ENCODE measurements at places on chromosomes 6 and 20.

- no peak for DNase-seq
Observed at GRCh38 chr20:36063916-36064657, 90.5 kb upstream of the EPB41L1 start.

GRCh38 chr6:109237077-109237985 is 142.0 kb downstream of the CEP57L1 start:
- DNase-seq: no peak

DNA sequence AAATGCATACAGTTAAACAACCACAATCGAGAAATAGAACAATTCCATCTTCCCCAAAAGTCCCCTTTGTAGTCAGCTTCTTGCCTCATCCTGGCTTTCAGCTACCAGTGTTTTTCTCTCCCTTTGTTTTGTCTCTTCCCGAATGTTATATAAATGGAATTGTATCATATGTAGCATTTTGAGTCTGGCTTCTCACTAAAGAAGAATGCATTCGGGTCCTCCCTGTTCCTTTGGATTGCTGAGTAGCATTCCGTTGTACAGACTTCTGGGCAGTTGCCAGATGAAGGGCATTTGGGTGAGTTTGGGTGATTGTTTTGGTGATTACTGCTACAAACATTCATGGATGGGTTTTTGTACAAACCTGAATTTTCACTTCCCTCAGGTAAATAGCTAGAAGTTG is 27.8 kb downstream of the PRPH2 start:
- no peak for DNase-seq

GRCh38 chr20:35883336-35883777 is 70.9 kb downstream of the SCAND1 start:
- no peak for DNase-seq

GRCh38 chr6:43491750-43492661 is 14.6 kb downstream of the TJAP1 start:
- no peak for DNase-seq

GRCh38 chr6:68008445-68008844 is 626.6 kb upstream of the ADGRB3 start:
- no peak for DNase-seq

DNA sequence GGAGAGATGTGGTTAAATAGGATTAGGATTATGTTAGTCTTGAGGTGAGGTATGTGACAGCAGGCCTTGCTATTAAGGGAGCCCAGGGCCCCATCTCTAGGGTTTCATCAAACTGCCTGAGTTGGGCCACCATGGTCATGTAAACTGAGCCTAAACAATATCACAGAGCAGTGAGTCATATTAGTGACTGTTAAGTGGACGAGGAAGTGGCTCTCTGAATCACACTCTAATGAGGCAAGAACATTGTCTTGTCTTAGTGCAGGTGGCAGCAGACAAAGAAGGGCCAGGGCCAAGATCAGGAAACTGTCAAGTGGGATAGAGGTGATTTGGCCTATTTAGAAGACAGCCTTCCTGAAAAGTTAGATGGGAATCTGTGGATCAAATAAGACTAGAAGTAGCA is 23.1 kb downstream of the ENPP3 start:
- DNase-seq: no peak

DNA sequence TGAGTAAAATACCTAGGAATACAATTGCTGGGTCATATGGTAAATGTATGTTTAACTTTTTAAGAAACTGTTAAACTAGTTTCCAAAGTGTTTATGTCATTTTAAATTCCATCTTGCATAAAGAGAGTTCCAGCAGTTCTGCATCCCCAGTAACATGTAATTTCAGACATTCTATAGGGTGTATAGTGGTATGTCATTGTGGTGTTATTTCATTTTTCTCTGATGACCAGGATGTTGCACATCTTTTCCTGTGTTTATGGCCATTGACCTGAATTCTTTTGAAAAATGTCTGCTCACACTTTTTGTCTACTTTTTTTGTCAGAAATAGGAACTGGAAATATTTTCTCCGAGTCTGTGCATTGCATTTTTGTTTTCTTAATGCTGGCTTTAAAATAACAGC is 128.9 kb downstream of the TMEM200A start:
- no peak for DNase-seq

DNA sequence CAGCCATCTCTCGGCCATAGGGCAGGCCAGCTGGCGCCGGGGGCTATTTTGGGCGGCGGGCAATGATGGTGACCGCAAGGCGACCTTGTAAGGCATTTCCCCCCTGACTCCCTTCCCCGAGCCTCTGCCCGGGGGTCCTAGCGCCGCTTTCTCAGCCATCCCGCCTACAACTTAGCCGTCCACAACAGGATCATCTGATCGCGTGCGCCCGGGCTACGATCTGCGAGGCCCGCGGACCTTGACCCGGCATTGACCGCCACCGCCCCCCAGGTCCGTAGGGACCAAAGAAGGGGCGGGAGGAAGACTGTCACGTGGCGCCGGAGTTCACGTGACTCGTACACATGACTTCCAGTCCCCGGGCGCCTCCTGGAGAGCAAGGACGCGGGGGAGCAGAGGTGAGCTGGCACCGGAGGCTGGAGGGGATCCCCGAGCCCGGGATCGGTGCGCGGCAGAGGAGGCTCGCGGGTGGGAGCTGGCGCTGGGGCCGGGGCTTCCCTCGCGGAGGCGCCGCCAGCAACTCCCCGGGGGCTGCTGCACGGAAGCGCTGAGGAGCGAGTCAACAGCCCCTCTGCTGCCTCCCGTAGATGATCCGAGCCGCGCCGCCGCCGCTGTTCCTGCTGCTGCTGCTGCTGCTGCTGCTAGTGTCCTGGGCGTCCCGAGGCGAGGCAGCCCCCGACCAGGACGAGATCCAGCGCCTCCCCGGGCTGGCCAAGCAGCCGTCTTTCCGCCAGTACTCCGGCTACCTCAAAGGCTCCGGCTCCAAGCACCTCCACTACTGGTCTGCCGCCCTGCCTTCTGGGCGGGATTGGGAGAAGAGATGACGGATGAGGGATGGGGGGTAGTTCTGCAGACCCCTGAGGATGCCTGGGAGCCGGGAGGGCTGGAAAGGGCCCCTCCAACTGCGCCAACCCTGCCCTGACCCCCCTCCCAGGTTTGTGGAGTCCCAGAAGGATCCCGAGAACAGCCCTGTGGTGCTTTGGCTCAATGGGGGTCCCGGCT is at the start of the genes CTSA and NEURL2:
Gene CTSA (plus strand): TSS at position 351 of the 999 bp plus-strand sequence. CDS start 234 bp downstream, at position 585.
Gene NEURL2 (minus strand): TSS at position 224 of the 999 bp plus-strand sequence. CDS start 217 bp downstream, at position 7.
- peak; percentile 81 for DNase-seq

- DNase-seq: no peak
Observed at GRCh38 chr20:62505337-62506045, 29.7 kb upstream of the GATA5 start.

DNA sequence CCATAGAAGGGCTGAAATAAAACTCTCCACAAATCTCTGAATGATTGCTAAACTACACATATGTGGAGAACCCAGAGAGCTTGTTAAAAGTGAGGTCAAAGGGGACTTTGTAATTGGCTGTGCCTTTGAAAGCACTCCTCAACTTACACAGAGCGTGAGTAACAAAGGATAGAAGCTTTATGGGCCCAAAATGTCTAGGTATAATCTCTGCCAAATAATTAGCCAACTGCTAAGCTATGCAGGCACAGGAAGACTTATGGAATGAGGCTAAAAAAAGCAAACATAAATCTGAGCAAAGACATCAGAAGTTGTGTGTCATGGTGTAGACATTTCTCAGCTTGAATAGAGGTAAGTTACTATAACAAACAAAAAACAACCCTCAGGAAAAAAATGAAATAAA is 23.3 kb upstream of the UST start:
- no peak for DNase-seq

GRCh38 chr6:21426841-21427490 is 166.6 kb upstream of the SOX4 start:
- no peak for DNase-seq

- DNase-seq: no peak
Observed at GRCh38 chr6:143594647-143595046, 83.1 kb upstream of the PHACTR2 start.

DNA sequence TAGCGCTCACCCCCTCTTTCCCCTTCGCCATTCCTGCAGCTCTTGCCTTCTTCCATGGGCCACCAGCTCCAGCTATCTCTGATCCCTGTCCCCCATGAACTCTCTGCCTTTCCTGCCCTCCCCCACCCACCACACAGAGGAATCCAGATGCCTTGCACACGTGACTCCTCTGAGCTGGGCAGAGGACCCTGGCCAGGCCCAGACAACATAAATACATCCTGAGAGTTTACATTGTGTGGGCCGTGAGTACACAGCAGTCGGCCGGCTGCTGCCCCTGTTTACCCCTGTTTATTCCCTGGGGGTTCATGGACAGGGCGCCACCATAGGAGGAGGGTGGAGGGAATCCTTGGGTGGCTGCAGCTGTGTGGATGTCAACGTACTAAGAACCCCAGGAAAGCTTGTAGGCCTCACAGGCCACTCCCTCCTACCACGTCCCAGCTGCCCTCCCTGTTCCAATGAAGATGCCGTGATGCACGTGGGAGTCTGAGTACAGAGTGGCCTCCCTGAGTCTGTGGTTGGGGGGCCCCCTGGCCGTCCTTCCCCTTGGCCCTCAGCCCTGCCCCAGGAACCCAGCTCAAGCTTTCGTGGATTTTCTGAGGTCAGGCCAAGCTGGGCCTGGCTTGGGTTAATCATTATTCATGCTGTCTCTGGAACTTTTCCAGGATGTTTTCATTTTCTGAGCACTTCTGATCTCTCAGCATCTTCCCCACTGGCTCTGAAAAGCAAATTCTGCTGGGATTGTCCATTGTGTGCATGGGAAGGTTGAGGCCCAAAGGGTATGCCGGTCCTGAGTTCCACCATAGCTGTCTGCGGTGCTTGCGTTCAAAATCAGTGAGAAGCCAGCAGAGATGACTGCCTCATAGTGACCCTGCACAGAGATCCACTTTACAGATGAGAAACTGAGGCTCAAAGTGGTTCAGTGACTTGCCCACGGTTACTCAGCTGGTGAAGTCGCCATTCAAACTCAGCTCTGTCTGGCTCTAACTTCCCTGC is 136.3 kb downstream of the MRPL14 start:
- no peak for DNase-seq

GRCh38 chr6:105458551-105458950 is 55.7 kb upstream of the PREP start:
- peak; percentile 45 for DNase-seq

DNA sequence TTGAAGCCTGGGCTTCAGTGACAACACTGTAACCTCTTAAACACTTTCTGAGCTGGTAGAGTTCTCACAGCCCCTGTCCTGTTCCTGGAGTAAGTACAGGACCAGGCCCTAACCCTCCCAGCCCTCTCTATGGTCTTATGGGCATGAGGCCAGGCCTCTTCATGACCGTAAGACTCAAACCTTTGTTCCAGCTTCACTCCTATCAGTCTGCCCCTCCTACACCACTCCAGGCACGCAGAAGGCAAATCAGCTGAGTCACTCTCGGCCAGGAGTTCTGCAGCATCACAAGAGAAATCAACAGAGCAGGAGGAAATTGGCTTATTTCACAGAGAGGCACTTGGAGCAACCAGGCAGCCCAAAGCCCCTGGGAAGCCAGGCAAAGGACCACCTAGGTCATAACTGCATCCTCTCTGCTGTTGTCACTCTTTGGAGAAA is 25.3 kb upstream of the CHD6 start:
- DNase-seq: no peak

DNA sequence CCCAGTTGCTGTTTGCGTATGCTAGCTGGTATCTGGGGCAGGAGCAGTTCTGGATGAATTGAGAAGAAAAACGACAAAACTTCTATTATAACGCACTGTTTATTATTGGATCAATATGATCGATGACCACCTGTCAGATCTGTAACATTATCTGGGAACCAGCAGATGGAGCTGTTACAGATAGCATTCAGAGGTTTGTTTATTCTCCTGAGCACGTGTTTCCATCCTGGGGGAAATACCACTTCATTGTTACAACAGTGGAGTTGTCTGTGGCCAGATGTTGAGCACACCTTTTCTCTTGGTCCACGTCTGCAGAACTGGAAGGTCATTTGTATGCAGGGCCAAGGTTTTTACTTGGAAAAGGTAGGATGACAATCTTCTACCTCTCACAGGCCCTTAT is 16.0 kb upstream of the NKX2-2 start:
- DNase-seq: no peak

DNA sequence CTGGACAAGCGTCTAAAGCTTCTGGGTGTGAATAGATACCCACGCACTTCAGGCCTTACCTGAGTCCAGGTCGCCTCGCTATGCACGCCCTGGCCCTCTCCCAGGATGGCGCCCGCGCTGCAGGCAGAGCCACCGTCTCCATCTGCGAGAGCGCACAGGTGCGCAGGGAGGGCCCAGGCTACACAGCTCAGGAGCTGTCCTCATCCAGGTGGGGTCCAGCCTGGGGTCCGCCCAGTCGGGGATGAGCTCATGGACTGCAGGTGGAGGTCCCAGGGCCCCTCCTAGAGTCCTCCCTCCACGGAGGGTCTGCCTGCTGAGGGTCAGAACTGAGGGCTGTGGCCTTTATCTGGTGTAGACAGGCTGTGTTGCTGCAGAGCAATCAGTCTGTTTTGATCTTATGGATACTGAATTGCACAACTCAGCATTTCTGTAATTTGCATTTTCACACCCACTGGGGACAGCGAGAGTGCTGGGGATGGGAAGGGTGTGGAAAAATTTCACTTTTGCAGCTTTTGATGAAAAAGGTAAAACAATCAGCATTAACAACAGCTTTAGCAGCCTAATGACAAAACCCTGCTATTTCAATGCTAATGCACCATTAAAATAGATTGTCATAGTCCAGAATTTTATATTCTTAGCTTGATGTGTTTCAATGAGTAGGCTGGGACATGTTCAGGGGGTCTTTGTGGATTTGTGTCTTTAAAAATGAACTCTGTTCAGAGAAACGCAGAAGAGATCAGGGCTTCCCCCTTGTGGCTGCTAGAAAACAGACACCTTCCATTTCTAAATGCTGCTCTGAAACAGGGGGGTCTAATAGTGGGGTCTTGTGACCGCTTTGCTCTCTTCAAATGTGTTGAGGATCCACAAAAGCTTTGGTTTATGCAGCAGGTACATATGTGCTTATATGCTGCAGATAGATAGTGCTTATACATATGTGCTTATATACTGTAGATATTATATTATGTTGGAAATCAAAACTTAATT is 77.8 kb upstream of the PHACTR3 start:
- DNase-seq: no peak

DNA sequence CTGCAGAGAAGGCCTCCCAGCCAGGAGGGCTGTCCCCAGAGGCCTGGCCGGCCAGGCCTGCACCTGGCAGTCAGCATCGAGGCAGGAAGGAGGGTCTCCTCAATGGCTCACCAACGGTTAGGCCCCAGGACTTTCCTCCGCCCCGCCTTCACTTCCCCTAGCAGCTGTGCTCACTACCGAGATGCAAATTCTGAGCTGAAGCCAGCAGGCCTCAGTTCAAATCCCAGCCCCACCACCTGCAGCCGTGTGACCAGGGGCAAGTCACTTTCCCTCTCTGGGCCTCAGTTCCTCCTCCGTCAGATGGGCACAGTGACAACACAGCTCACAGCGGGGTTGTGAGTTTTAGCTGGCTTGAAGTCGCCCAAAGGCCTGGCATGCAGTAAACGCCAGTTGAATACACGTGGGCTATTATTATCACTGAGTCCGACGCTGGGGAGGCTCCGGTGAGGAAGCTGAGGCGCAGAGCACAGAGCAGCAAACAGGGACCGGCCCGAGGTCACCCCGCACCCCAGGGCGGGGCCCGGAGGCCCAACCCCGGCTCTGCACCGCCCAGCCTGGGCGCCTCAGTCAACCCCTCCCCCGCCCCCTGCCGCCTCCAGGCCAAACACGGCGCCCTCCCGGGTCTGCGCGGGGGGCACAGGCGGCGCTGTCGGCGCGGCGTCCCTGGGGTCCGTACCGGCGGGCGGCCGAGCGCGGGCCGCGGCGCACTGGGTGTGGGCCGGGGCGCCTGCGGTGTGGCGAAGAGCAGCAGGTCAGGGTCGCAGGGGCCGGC is 671 bp downstream of the E2F1 start:
- peak; percentile 78 for DNase-seq
